ENCODE measurements at places on chromosomes 7 and 10. TPM values are rescaled to one million over a fixed set of nuclear protein-coding genes. Genes with fewer than 3 reads are reported as not detected.

GRCh38 chr10:93034426-93034825, 26.2 kb upstream of the CYP26C1 start:
- DNase-seq = no peak

GRCh38 chr7:132251327-132251659, 325.0 kb downstream of the PLXNA4 start:
- no peak for DNase-seq

DNA sequence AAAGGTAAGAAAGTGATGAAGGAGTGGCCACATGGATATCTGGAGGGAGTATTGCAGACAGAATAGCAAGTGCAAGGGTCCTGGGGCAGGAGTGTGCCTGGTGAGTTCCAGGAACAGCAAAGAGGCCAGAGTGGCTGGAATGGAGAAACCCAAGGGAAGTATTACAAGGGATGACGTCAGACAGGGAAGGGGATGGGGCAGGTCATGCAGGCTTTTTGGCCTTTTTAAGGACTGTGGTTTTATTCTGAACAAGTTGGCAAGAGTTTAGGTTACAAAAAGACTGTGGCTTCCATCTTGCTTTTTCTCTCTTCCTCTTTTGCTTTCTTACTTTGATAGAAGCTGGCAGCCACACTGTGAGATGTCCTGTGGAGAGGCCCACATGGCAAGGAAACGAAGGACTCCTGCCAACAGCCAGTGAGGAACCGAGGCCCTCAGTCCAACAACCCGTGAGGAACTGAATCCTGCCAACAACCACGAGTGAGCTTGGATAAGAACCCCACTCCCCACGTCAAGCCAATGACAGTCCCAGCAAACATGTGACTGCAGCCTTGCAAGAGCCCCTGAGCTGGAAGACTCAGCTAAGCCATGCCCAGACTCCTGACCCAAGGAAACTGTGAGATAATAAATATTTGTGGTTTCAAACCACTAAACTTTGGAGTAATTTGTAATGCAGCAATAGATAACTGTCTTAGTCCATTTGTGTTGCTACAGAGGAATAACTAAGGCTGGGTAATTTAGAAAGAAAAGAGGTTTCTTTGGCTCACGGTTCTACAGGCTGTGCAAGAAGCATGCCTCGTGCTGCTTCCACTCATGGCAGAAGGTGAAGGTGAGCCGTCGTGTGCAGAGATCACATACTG, 19.8 kb upstream of the KDM7A start:
- DNase-seq = no peak

- DNase-seq = no peak
Measured at GRCh38 chr10:20100171-20100570, 283.9 kb downstream of the PLXDC2 start.

DNA sequence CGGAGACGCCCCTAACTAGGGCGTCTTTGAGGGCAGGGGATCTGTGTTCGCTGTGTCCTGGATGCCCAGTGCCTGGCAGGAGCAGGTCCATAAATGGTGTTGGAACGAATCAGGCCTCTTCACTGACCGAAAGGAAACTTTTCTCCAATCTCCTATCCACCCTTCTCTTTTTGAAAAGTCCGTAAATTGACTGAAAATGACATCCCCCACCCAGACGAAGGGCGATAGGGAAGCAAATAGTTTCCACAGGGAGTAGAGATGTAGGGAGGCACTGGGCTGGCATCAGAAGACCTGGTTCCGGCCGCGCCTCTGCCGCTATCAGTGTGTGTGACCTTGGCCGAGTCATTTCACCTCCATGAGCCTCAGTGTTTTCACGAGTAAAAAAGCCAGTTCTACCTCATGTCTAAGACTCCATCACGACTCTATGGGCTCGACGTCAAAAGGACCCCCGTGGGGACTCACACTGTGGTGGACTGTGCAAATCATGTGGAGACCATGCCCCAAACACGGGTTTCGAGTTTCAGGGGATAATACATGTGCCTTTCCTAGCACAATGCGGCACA, 497 bp upstream of the RAB11FIP2 start:
- no peak for DNase-seq

DNA sequence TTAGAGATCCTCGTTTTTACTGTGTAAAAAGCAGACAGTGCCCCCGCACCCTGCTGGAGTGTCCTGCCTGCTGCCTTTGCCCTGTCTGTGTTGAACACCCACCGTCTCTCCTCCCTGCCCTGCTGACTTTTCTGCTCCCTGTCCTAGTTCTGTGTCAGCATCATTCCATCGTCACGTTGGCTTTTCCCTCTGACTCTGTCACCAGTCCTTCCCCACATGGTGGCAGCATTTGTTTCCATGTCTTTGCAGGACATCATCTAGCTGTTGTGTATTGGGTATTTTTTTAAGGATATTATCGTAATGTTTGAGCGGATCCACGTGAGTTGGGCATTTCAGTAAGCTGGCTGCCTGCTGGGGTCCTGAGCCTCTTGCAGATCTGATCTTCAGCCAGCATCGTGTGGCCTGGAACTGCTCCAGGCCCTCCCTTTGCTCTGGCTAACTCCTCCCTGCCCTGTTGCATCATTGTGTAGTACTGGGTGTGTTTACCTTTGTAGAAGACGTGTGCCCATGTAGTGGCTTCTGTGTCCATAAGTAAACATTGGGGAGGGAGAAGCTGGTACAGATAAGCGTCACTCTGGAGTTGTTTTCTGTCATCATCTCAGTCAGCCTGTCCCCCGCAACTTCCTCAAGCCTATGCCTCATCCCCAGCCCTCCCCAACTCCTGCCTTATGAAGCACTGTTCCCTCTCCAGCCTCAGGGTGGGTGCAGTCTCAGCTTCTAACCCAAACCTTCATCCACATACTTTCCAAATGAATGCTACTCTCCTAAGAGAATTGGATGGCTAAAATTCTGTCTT, 44.3 kb downstream of the TRRAP start:
- no peak for DNase-seq

EGR2 gene
- 16.9 TPM for total RNA-seq

GRCh38 chr7:100141555-100141949, 7.2 kb upstream of the LAMTOR4 start:
- no peak for DNase-seq

- no peak for DNase-seq
Measured at GRCh38 chr7:106423821-106424475, 139.2 kb upstream of the NAMPT start.

RAB19 gene
- total RNA-seq = 1.6 TPM

DNA sequence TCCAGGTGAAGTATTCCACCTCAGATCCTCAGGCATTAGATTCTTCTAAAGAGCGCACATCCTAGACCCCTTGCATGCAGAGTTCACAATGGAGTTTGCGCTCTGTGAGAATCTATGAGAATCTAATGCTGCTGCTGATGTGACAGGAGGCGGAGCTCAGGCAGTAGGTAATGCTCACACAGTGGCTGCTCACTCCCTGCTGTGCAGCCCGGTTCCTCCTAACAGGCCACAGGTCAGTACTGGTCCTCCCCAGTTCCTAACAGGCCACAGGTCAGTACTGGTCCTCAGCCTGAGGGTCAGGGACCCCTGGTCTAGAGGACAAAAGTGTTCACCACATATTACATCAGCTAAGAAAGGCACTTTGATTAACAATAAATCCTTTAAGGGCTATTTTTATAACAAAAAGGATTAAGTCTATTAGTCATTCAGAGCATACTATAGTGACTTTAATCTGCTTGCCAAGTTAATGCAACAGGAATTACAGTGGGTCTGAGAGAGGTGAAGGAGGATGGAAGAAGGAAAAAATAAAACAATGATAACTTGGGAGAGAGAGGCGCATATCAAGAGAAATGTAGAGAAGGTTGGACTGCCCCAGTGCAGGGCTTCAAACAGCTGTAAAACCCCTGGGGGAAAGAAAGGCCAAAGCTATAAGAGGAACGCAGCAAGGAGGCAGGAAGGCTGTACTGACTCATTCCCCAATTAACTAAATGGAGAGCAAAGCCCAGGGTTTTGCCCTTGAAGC, 49.2 kb downstream of the CUL2 start:
- DNase-seq = no peak

PDE6C gene
- not detected for total RNA-seq

STEAP1 gene
- total RNA-seq = 0.27 TPM

DNA sequence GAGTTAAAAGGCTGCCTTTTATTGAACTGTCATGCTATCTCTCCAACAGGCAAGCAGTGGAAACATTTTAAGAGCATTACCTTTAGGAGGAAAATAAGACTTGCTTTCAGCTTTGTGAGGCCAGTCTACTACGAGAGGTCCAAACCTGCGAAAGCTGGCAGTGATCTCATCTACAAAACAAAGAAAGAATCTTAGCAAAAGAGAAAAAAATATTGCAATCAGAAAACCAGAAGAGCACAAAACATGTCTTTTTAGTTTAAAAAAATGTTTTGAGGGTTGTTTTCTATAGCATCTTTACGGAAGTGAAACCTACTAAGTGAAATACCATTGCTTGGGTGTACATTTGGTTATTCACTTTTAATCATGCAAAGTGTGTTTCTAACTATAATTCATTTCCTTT, 147.9 kb downstream of the CPEB3 start:
- no peak for DNase-seq

- peak; percentile 34 for DNase-seq
Measured at GRCh38 chr10:129764011-129764900, 199.8 kb downstream of the EBF3 start.

Measured in mesothelial cell of epicardium (in vitro differentiated cells).